ENCODE measurements at places on chromosomes 3 and 15.

DNA sequence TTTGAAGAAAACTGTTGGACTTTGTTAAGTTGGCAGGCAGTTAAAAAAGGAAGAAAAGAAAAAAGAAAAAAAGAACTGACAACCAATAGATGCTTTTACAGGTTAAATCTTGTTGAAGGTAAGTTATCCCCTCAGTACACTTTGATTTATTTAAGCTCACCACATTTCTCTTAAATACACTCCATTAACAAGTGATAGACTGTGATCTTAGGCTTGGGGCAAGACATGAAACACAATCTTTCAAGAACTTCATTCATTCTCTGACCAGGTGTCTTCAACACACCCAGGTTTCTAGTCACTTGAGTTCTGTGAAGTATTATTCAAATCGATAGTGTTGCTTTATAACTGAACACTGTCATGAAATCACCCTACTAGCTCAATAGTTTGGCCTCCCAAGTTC, 751.9 kb downstream of the ROBO1 start:
- DNase-seq: no peak

GRCh38 chr15:77021803-77022381, 27.0 kb downstream of the PSTPIP1 start:
- no peak for DNase-seq

- no peak for DNase-seq
Measured at GRCh38 chr15:25394898-25395297, 43.9 kb downstream of the UBE3A start.

DNA sequence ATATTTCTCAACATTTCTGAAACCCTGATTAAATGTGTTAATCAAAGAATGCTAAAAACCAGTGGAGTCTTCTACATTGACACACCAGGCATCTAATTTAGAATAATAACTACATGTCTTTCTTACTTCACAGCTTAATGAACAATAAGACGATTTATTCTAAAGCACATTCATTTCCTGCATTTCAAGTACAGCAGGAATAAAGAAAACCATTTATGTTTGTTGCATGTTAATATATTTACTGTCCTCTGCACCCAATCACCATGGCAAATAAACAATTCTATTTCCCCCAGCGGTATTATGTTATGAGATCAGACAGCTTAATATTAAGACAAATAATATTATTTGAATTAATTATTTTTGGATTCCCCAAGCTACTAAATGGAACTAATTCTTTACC, 1336.3 kb upstream of the CADM2 start:
- no peak for DNase-seq

- no peak for DNase-seq
Measured at GRCh38 chr15:48796930-48797329, 13.9 kb downstream of the CEP152 start.

DNA sequence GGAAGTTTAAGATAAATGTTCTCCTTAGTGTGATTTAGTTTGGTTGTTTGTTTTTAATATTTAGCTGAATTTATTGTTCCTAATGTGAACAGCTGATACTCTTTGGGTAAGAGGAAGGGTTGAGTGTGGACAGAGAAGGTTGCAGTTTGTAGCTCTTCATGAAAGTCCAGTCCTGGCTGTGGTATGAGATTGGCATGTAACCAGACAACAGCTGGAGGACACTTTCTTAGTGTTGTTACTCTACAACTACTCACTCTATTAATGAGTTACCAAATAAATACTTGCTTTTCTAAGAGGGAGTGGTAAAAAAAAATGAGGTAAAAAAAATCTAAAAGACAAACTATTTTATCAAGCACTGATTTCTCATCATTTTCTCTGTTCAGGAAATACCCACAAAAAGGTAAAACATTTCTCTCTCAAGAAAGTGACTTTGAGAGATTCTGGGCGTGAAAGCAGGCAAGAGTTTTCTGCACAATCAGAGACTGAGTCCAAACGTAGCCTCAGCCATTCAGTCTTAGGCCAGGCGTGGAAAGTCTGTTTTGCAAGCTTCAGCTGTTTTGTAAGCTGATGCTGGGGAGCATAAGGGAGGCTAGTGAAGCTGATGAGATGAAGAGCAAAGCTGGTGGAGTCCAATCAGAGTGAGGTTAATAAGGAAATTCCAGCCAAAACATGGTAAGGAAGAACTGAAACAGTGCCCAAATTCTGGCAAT, 138.5 kb upstream of the ARPP21 start:
- DNase-seq: no peak

All from GM12864 (cell line).